ENCODE measurements at places on chromosomes 6 and 20.

DNA sequence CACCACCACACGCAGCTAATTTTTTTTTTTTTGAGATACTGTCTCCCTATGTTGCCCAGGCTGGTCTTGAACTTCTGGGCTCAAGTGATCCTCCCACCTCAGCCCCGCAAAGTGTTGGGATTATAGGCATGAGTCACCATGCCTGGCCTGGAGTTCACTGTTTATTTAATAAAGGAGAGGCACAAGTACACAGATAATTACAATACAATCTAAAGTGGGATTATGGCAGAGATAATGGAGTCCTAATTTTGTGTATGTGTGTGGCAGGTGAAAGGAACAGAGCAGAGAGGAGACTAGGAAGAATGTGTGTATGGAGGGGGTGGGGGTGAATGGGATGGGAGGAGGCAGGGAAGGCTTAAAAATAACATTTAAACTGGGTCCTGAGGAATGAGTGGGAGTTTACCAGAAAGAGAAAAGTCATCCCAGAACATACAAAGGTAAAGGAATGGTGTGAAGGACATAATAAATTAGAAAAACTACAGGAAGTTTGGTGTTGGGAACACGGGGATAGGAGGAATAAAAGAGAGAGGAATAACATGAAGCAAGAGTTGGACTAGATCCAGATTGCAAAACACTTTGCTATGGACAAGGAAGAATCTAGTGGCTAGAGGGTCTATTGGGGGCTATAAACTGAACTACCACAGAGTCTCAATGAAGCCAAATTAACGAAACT lies 4.4 kb downstream of the NCOA5 start:
- no peak for DNase-seq

DNA sequence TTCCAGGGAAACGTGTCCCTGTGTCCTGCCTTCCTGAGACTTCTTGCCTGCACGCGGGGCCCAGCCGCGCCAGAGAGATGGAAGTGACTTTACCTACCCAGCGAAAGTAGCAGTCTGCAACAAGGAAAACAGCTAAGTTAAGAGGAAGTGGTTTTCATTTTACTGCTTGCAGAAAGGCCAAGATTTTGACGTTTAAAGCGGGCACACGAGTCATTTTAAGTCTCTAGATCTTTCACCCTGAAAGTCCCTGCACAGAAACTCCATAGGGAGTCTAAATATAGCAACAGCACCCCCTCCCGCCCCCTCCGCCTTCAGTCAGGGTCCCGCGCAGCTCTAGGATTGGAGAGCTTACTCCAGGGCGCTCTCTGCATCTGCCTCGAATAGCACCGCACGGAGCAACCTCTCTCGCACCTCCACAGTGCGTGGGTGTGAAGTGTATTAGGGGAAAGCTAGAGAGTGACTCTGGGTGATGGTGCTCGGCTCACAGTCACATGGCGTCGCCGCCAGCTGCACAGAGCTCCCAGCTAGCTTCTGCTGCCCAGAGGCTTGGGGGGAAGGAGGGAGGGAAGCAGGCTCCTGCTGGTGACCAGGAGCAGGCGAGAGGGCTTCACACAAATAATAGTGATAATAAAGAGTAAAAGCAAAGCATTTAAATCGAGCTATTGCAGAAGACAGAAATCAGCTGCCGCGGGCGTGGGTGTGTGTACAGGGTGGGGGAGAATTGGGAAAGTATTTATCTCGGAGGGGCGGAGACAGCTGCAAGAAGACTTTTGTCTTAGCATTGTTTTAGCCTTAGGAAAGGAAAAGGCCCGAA lies 1.8 kb upstream of the KCNQ5 start:
- DNase-seq, result no peak

GRCh38 chr20:19699180-19699971 lies 58.7 kb upstream of the RIN2 start:
- no peak for DNase-seq

- DNase-seq, result no peak
Measured at GRCh38 chr20:36303831-36304230, 2.3 kb upstream of the DLGAP4 start.

DNA sequence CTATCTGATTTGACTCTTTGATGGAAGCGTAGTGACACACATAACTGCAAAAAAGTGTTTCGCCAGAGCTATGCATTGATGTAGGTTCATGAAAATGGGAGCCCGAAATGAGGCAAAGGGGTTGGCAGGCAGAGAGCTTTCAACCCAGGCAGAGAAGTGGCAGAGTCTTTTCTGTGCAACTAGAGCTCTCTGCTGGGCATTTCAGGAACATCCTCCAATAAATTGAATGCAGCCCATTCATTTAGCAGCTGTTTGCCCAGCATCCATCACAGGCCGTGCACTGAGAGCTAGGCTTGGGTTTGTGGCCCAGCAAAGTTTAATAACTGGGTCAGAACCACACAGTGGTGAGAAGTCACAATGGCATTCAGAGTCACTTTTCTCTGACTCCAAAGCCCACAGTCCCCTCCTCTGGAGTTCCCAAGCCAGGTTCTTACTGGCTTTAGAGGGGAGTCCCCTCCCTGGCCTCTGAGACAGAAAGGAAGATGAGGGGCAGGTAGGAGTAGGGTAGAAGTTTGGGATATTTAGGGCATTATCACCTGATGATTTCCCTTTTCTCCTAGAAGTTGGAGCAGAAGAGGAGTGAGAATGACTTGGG lies 31.8 kb upstream of the ELMO2 start:
- peak; percentile 90 for DNase-seq

DNA sequence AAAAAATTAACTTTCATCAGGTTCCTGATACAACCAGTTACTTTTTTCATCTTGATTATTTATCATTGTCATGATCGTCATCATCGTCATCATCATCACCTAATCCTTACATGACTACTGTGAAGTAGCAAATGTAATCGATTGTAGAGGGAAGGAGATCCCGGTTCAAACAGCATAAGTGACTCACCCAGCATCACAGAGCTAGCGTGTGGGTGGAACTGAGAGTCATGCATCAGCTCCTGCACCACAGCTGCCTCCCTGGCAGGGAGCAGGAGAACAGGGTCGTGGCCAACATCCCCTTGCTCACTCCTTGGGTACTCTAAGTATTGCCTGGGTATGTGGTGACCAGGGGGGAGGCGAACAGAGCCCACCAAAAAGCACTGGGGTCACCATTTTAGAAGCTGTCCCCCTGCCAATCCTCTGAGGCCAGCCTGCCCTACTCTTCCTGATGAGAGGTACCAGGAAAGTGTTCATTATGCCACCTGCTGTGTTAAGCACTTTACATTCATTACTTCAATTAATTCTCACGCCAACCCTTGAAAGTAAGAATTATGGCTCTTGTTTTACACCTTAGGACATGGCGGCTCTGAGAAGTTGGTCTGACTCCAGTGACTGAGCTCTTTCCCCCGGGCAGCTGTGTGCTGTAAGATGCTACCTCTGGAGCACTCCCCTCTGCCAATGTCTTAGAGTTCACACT lies 425.2 kb downstream of the CD83 start:
- DNase-seq, result no peak

DNA sequence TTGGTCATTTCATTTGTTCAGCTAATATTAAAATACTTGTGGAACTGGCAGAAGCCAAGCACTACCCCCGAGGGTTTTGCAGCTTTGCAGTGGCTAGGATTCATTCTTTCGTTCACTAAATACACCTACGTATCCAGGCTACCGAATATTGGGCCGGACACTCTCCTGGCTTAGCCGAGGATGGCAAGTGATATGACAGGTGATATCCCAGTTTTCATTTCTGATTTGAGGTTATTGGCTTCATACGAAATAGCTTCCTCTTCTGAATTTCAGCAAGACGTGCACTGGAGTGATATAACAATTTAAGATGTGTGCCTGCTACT lies 536 bp upstream of the MTFR2 start:
- no peak for DNase-seq

- no peak for DNase-seq
Measured at GRCh38 chr20:56540415-56540814, 7.4 kb downstream of the FAM209B start.

DNA sequence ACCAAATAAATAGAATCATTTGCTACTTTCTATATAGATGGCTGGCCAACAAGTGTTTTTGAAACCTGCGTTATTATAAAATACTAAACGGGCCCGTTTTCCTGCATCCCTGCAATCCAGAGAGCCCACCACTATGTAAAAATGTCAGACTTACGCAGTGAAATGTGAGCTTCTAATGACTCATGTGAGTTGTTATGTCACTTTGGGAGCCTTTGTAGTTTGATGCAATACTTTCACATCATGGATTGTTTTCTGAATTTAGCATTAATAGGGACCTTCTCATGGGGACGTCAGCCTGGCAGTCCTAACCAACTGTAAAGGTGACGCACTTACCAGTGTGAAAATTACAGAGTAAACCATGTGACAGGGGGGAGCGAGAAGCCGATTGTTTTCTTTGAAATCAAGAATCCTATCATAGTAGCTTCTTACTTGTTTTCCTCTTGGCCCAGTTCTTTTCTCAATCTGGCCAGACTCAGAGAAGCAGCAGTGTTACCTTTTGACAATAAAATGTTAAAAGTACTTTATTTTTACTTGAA lies 75.3 kb downstream of the SSR1 start:
- no peak for DNase-seq

- DNase-seq, result no peak
Measured at GRCh38 chr20:23658989-23659609, 21.3 kb upstream of the CST3 start.

DNA sequence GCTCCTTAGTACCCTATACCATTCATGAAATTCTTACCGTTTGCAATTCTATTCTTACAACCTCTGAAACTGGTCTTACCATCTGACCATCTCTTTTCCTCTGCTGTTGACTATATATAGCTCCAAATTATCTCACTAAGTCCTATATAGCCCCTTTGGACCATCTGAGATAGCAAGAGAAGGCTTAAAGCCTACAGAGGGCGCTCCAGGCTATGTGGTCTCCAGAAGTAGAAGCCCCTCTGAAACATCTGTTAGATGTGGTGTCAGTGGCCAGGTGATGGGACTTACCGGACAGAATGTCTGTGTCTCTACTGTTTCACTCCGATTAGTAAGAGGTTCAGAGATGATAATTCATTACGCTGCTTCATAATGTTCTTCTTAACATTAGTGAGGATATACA lies 140.7 kb upstream of the BMP2 start:
- DNase-seq, result no peak

DNA sequence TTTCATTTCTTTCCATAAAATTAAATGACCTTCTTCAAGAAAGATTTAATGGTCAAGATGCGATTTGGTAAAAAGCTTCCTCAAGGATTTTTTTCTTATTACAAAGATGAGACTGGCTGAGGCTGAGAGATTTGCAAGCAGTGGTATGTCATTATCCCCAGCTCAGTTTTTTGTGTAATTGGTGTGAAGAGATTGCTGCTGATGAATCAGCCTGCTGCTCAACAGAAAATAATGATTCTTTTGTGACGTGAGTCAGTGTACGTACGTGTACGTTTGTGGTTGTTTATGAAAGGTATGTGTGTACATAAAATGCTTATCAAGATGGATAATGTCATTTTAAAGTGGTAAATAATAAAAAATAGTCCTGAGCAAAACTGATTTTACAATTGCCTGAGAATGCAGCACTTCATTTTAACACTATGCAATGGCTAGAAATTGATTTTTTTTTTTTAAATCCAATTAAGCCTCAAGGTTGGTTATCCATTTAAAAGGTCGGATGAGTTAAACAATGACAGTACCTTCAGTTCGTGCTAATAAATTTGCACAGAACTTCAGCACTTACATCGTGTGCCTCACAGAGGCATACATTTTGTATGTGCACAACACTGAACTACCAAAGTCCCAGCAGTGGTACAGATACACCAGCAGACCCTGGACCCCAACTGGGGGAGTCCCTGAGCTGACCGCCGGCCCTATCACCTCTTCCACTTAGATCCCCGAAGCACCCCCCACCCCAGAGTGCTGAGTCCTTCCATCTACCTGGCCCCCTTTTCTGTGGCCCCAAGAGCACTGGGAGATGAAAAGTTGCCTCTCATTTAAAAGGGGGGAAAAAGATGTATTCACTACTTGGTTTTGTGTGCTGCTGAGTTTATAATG lies 9.7 kb upstream of the NPEPL1 start:
- DNase-seq, result no peak

DNA sequence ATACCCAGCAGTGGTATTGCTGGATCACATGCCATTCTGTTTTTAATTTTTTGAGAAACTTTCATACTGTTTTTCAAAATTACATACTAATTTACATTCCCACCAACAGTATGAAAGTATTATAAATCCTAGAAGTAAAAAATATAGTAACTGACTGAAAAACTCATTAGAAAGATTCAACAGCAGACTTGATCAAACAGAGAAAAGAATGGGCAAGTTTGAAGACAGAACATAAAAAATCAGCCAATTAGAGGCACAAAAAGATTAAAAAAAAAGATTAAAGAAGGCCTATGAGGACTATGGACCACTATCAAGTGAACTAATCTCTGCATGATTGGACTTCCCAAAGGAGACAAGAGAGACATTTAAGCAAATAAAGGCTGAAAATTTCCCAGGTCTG lies 144.0 kb upstream of the GRIK2 start:
- DNase-seq, result no peak

All from G401 (cell line).